Stimulated activated CD8-positive, alpha-beta memory T cell treated with anti-CD3 and anti-CD28 coated beads, Interleukin-15, amount 100 ng/mL, for 4 hours (primary cell): ENCODE measurements at places on chromosomes 13 and 19.

DNA sequence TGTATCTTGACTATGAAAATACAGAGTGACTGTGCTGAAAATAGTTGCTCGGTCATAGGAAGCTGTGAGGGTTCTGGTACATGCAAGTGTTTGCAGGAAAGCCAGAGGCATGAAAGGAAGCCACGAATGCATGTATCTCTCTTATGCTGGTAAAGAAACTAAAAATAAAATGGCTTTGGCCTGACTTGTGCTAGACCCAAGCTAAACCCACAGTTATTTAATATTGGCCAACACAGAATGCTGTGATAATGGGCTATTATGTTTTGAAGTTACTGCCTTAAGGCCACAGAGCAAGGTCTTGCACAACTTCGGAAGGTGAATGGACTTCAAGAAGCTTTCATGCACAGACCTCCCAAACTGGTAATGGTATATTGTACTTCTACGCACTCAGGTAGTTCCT lies 518.2 kb upstream of the HTR2A start:
- DNase-seq, result no peak

GRCh38 chr19:1893791-1894190 lies 8.5 kb upstream of the ABHD17A start:
- DNase-seq, result no peak

DNA sequence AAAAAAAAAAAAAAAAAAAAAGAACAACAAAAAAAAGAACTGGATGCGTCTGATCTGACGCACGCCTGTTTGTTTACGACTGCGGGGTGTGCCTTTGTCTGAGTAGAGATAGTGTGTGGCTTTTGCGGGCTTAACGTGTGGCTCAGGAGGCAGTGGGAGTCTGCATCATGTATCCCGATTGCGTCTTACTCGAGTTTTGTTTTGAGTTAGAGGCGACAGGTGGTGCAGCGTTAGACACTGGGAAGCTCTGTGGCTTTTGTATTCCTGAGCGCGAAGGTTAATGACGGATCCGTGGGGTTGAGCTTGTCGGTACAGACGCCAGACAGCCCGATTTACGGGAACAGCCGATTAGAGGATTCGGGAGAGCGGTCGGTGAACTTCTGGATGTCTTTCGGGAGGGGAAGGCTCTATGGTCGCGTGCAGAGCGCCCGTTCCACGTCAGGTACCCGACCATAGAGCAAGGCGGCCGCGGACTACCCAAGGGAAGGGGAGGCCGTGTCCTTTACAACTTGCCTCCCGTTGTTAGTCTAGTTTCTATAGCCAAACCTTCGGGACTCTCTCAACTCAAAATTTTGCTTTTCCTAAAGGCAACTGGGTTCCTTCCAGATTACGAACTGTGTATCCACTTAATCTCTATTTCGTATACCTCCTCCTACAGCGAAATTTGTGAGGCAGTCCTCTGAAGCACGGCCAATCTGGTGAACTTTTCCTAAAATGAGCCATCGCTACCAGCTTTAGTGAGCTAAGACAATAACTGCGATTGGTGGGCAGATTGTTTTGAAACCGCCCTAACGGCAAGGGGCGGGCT lies 926 bp upstream of the HNRNPUL1 start:
- peak; percentile 48 for DNase-seq

DNA sequence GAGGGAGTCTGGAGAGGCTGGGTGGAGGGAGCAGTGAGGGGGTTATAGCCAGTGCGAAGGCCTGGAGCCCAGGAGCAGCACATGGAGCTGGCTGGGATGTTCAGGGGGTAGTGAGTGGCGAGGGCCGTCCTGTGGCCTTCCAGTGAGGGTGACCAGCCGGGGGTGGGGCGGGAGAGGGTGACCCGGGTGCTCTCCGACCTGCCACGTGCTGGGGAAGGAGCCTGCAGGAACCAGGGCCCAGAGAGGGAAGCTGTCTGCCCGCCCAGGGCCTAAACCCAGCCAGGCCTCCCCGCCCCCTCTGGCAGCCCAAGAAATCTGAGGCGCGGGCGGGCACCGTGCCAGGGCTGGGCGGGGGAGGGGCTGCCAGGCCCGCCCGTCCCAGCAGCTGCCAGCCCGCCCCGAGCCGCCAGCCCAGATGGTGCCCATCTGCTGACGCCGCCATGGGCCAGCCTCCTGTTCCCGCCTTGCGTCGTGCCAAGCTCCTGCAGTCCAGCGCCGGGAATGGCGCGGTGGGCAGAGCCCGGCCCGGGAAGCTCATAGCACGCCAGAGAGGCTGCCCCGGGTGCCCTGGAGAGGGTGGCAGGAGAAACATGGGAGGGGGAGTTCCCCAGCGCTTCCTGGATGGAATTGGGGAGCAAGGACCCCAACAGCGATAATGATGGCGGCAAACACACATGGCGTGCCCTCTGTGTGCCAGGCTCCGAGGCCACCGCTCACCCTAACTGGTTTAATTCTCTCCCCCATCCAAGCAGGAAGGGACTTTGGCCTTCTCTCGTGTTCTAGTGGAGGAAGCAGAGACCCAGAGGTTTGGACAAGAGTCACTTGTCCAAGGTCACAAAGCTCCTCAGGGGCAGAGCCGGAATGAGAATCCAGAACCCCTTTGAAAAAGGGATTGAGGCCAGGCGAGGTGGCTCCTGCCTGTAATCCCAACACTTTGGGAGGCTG lies 21.5 kb downstream of the NFIC start:
- DNase-seq, result no peak

- no peak for DNase-seq
Measured at GRCh38 chr19:41926028-41926762, 2.1 kb downstream of the ERFL start.

GRCh38 chr19:44943801-44944249 lies 1.8 kb downstream of the APOC4 start:
- DNase-seq, result no peak

DNA sequence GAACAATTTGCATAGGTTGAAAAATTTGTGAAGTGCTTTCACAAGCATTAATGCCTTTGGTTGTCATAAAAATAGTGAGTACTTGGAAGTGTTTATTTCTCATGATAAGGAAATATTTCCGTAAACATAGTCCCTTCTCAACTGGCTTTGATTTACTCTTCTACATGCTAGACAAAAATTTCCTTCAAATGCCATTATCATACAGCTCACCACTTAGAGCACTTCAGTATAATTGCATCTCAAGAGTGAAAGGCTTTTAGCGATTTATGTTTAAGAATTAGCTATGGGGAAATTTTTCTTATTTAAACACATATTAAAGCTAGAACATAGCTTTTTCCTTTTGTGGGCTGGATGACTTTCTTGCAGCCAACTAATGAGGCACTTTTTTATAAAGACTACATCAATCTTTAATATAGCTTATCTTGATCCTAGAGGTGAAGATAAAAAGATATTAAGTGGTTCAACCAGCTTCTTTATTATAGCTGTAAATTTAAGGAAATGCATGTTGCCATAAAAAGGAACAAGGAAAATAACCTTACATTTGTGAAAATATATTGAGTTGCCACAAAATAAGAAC lies 656.8 kb downstream of the SLITRK6 start:
- no peak for DNase-seq

- DNase-seq, result no peak
Measured at GRCh38 chr13:63629591-63629990, 2213.9 kb upstream of the PCDH20 start.

- DNase-seq, result no peak
Measured at GRCh38 chr13:59374691-59375090, 789.0 kb downstream of the DIAPH3 start.

- DNase-seq, result no peak
Measured at GRCh38 chr19:53870485-53870844, 2.8 kb downstream of the MYADM start.

GRCh38 chr19:7818806-7819205 lies 11.2 kb upstream of the EVI5L start:
- DNase-seq, result no peak

DNA sequence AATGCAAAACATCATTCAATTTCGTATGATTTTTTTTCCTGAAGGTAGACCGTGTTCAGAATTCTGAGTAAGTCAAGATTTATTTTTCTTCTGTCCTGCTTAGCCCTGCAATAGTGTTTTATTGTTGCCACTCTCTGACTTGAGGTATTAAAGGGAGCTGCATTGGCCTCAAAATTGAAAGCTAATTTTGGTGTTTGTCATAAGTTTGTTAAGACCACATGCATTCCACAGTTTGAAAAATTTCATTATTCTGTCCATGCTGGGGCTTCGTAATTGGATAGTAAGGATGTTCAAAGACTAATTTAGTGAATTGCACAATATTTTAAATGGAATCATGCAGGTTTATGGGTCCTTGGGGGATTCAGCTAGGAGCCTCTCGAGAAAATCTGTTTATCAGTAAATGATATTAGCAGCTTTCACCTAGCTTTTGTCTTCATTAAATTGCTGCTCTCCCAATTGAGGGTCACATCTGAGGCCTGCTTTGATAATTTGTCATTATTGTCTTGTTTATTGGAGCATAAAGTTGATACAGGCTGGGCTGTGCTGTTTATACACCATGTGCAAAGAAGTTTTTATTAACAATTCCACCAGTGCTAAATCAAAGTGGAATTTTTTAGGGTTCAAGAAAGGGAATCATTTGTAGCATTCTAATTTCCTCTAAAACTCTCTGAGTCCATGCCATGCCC lies 339.8 kb upstream of the OBI1 start:
- no peak for DNase-seq
